ENCODE measurements at places on chromosomes 5 and 9.

DNA sequence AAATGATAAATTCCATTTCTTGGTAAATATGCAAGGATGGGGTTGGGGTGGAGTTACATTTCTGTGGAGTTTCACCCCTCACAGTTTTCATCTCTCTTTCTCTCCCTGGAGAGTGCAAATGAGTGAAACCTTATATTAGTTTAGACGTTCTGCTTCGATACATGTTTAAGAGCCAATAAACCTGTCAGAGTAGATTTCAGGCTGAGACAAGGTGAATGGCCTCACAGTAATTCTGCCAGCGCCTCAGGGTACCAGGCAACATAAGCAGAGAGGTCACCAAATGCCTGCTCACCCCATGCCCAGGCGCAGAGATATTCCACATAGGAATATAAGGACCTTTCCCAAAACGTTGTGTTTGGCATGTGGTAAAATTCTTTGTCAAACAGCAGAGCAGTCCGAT, 154.9 kb upstream of the VLDLR start:
- DNase-seq = no peak

- DNase-seq = no peak
These were observed 384.2 kb upstream of the ZNF462 start for GRCh38 chr9:106478727-106479126.

- no peak for DNase-seq
These were observed 11.4 kb upstream of the LARP1 start for GRCh38 chr5:154743812-154744211.

DNA sequence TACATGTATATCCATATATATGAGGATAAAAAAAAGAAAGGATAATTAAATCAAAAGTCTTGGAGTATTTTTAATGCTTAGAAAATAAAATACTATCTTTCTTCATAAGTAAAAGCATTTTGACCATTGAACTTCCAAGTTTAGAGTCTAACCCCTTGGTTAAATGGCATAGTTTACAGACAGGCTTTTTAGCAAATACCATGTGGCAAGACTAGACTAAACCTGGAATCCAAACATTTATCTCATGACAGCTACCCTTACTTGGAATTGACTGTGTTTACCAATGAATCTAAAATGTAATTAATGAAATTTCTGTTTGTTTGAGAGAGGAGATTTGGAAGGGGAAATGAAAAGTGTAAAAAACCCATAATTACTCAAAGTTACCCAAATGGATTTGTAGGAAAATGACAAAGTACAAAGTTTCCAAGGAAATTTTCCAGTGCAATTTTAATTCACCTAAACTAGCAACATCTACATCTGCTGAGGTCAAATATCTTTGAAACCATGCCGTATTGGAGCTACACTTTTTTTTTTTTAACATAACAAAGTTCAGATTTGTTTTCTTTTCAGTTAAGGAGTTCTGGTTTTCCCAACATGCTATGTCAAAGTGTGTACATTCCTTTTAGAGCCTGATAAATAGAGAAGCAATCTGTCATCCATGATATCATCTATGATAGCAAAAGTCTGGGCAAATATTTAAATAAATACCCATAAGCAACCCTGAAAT, 272.1 kb upstream of the DAB2 start:
- no peak for DNase-seq

GRCh38 chr9:36867241-36867640, 166.8 kb downstream of the PAX5 start:
- no peak for DNase-seq

DNA sequence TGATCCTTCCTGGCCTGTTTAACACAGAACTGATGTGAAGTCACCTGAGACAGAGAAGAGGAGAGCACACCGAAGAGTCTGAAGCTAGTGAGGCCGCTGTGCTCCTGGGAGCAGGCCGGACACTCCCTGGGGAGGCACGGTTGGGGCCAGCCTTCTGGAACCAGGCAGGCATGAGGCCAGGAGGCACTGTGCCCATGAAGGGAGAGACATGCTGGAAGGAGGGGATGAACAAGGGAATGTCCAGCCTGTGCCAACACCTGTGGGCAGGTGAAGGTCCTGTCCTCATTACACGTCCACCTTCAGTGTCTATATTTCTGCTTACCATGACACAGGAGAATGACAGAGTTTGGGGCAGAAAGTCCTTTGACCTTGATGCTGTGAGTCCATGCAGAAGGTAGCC, 183.8 kb upstream of the S1PR3 start:
- DNase-seq = no peak

DNA sequence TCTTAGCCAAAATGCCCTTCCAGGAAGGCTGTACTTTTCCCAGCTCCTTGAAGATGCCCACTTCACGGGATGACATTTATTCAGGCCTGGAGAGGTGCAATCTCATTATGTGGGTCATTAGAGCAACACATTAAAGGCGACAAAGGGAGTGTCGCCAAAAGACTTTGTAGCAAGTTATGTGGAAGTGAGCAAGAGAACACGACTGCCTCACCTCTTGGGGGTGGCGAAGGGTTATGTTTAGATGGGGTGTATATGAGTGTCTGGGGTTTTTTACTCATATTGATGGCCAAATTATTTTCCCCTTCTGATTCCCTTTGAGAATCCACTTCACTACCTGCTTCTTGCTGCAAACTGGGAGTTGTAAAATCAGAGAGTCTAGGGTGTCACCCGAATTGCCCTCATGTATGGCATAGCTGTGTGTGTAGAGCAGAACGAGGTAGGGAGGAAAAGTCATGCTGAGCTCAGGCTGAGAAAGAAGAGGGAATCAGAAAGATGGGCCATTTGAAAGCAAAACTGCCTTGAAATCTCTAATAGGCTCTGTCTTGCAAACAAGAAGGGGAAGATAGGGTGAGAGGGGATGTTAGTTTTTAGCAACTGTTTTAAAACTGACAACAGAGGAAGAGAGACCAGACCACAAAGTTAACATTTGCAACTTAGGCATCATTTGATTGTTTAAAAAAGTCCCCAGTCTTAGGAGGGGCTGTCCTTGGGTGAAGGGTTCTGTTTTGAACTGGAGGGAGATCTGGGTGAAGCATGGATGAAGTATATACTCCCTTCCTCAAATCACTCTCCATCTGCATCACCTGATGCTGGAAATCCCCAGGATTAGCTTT, 97.1 kb upstream of the IL12B start:
- no peak for DNase-seq

- peak; percentile 78 for DNase-seq
These were observed 649 bp downstream of the STK10 start for GRCh38 chr5:172187118-172188032.

GRCh38 chr9:82037126-82037525, 48.6 kb downstream of the SPATA31D1 start:
- DNase-seq = no peak

- DNase-seq = no peak
These were observed 451.9 kb downstream of the TMEM38B start for GRCh38 chr9:106146066-106146840.

- DNase-seq = no peak
These were observed 30.4 kb downstream of the NR3C1 start for GRCh38 chr5:143373076-143373475.

GRCh38 chr9:35538361-35539234, 48.7 kb downstream of the RUSC2 start:
- no peak for DNase-seq

DNA sequence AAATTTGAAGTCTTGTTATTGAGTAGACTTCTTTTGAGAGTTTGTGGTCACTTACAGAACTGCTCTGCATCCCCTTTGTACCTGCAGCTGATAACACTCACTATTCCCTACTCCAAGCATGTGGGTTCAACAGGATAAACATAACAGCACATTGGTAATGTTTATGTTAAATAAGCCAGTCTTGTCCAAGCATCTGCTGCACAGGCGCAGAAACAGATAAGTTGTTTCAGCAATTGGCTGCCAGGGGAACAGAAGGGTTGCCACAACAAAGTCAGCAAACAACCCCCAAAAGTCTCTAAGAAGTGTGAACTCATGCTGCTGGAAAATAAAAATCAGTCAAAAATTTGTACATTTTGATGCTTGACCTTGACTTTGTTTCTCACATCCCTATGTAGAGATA, 174.6 kb downstream of the GDNF start:
- no peak for DNase-seq

- no peak for DNase-seq
These were observed 38.7 kb downstream of the CXXC5 start for GRCh38 chr5:139686706-139687441.

GRCh38 chr9:132027752-132028663, 51.7 kb downstream of the MED27 start:
- no peak for DNase-seq

DNA sequence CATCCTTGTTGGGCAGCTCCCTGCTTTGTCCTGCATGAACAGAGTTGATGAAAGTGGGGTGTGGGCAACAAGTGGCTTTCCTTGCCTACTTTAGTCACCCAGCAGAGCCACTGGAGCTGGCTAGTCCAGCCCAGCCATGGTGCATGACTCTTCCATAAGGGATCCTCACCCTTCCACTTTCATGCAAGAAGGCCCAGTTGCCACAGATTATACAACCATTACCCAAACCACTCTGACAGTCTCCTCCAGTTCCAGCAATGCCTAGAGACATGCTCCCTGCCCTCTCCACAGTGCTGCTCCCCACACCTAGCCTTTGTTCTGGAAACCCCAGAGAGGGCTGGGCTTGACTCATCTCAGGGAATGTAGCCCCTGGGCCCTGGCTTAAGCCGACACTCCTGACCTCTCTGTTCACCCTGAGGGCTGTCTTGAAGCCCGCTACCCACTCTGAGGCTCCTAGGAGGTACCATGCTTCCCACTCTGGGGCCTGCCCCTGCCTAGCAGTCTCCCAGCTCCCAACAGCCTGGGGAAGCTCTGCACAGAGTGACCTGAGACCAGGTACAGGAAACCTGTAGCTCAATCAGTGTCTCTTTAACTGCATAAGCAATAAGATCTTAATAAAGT, 3.9 kb downstream of the SLC35A4 start:
- DNase-seq = no peak

- DNase-seq = no peak
These were observed 7.2 kb downstream of the INSL6 start for GRCh38 chr9:5178126-5178805.

DNA sequence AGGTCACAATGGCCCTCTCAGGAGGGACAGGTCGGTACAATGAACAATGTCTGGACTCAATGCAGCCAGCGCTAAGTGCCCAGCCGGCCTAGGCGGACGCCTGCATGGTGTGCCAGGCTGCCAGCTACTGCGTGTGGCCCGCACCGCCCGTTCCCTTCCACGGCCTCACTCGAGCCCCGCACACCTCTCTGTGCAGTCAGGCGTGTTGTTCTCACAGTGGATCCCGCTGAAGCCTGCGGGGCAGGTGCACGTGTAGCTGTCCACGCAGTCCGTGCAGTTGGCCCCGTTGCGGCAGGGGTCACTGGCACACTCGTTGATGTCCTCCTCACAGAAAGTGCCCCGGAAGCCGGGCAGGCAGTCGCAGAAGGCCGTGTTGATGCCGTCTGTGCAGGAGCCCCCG, 26.7 kb upstream of the SEC16A start:
- DNase-seq = no peak

GRCh38 chr5:175728316-175728715, 70.4 kb downstream of the HRH2 start:
- DNase-seq = no peak

DNA sequence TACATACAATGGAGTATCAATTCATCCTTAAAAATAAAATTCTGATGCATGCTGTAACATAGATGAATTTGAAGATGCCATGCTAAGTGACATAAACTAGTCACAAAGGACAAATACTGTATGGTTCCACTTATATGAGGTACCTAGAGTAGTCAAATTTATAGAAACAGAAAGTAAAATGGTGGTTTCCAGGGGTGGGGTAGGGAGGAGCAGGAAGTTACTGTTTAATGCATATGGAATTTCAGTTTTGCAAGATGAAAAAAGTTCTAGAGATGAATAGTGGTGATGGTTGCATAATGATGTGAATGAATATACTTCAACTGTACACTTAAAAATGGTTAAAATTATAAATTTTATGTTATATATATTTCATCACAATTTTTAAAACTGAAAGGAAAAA, 57.3 kb upstream of the FNIP1 start:
- no peak for DNase-seq

DNA sequence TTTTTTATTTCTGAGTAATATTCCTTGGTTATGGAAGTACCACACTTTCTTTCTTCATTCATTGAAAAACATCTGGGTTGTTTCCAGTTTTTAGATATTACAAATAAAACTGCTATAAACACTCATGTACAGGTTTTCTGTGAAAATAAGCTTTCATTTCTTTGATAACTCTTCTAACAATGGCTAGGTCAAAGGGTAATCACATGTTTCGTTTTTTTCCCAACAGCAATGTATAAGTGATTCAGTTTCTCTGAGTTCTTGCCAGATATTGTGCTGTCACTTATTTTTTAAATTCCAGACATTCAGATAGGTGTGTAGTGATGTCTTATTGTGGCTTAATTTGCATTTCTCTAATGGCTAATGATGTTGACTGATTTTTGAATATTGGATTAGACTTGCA, 16.7 kb upstream of the TNPO1 start:
- DNase-seq = no peak

DNA sequence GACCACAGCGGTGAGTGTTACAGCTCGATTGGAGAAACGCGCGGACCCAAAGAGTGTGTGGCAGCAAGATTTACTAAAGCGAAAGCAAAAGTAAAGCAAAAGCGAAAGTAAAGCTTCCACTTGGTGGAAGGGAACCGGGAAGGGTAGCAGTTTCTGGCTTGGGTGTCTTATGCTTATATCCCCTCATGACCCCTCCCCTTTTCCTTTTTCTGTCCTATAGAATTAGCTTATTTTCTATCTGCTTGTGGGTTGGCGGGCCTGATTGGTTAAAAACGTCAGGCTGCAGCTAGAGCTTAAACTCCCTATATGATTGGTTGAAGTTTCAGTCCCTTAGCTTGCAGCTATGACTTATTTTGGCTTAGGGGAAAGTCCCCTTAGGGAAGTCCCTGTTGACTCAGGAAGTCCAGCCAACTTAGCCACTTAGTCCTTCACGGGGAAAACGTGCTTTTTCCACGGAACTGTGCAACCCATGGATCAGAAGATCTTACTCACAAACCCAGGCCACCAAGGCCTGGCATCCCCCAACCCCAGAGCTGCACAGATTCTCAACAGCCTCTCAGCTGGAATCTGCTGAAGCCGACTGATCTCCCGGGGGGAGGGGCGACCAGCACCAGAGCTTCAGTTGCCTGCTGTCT, 114.2 kb upstream of the ADAMTS16 start:
- DNase-seq = no peak

DNA sequence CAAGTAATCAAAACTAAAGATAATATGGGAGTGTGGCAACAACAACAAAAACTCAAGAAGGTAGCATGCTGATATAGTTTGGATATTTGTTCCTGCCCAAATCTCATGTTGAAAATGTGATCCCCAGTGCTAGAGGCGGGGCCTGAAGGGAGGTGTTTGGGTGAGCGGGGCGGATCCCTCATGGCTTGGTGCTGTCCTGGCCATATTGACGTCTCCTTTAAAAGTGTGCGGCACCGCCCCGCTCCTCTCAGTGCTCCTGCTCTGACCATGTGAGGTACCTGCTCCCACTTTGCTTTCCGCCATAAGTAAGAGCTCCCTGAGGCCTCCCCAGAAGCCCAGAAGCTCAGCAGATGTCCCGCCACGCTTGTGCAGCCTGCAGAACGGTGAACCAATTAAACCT, 25.6 kb downstream of the MED27 start:
- DNase-seq = no peak
